ENCODE measurements at places on chromosomes 7 and 10.

DNA sequence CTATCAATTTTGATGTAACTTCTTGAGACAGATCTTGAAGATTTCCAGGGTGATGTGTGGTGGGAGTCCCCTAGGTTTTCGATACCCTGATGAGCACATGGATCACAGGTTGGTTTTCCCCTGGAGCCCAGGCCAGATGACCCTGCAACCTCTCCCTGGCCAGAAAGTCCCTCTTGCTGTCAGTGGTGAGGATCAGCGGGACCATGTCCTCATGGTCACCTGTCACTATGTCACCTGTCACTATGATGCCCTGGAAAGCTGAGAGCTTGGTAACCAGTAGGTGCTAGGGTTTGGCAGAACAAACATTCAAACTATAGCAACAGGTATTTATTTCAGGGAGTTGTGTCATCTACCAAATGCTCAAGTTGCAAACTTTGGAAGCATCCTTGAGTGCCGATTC lies 197.9 kb downstream of the ARHGAP12 start:
- DNase-seq = no peak

DNA sequence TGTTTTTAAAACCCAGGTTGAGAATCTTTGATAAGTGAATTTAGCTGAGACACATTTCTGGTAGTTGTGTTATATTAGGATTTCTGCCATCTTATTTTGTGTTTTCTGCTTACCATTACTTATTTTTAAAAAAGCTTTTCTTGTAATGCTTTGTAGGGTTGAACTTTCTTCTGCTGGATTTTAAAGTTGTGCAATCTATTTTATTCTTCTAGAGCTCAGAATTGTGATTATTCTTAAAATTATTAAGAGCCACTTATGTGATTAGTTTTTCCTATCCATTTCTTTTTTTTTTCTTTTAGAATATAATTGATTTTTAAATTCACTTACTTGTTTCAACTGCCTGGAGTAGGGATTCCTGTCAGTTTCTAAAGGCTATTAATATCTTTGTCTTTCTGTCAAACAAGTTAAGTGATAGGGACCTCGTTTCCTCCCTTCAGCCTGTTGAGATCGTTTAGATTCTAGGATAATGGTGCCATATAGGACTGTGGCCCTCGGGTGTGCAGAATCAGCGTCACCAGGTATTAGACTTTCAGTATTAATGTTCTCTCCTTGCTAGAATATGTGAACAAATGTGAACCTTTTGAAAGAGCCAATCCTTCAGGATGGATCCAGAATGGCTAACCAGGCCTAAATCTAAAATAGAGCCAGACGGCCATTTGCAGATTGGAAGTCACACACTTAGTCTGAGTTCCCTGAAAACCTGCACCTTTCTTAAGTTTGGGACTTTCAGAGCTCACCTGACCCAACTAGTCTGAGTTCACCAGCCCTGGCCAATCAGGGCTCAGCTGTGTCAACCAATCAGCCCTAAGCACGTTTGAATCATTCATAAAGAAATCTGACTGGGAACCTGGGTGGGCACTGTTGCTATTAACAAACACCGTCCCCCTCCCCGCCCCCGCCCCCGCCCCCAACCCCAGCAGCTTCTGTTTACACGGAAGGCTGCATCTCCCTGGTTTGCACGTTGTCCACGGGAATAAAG lies 26.2 kb downstream of the CUX1 start:
- no peak for DNase-seq

GRCh38 chr7:29243910-29244655 lies 49.5 kb downstream of the CHN2 start:
- no peak for DNase-seq

GRCh38 chr7:111508387-111508786 lies 53.9 kb downstream of the IMMP2L start:
- DNase-seq = no peak

- DNase-seq = no peak
Measured at GRCh38 chr7:73740771-73741170, 2.2 kb upstream of the ABHD11 start.

GRCh38 chr10:18209241-18209640 lies 69.0 kb downstream of the CACNB2 start:
- no peak for DNase-seq

DNA sequence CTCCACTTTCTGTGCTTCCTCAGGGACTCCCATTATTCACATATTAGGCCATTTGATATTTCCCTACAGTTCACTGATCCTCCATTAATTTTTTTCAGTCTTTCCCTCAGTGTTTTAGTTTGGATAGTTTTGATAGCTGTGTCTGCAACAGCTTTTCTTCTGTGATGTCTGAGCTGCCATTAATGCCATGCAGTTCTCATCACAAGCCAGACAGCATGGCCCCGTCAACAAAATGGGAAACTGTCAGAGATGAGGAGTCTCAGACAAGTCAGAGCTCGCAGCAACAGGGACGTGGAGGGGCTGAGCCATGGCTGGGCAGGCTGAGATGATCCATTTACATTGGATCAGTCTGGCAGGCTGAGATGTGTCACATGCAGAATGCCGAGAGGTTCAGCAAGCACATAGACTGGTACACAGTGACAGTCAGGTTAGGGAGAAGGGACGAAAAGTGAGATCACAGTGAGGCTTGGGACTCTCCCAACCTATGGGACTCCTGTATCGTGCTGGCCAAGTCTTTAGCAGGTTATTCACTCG lies 65.4 kb downstream of the NPS start:
- DNase-seq = no peak

DNA sequence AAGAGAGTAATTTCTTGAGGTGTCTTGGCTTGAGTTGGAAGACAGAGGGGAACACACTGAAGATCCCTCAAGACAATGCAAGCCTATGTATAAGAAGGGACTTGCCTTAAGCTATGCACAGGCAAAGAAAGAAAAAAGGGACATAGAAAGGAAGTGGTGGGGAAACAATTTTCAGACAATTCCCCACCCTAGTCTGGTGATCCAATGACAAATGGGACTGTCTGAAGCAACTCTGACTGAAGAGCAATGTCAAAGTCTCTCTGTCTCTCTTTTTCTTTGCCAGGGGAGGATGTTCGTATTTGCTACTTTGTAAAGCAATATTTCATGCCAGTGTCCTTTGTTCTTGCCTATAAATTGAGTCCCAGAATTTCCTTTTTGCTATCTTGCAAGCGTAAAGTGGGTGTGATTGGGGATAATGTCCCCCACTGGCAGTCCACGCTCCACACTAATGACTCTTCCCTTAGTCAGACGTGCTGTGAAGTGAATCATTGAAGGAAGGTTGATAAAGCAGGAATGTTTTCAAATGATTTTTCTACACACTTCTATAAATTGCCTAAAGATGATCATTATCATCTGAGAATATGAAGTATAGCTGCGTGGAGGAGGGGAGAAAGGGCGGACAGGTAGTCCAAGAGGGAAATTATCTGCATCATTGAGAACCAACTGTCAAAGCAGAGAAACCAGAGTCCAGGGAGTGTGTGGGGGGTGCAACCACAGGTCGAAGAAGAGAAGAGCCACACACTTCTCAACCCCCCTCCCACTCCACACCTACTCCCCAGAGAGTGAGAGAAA lies 243.8 kb upstream of the ETV1 start:
- no peak for DNase-seq

- DNase-seq = no peak
Measured at GRCh38 chr10:91829268-91829667, 31.0 kb downstream of the TNKS2 start.

- DNase-seq = no peak
Measured at GRCh38 chr7:43666938-43667337, 62.4 kb downstream of the COA1 start.

DNA sequence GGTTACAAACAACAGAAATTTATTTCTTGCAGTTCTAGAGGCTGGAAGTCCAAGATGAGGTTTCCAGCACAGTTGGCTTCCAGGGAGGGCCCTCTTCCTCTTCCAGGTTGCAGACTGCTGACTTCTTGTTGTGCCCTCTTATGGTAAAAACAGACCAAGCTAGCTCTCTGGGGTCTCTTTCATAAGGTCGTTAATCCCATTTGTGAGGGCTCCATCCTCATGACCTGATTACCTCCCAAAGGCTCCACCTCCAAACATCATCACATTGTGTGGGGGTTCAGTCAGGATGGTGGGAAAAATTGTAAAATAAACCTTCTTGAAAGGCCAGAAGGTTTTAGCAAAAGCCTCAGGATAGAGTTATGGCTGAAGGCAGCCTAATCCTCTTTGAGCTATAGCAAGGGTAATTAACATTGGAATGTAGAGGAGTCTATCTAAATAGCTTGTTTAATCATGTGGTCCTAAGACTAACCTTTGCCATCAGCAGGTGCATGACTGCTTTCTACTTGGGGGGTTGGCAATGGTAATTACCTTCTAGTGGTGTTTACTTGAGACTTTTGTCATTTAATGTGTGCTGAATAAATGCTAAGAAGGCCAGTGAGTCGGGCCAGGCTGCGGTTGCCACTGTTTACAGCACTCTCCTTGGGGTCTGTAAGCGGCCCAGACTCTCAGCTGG lies 80.8 kb downstream of the PPP1R17 start:
- DNase-seq = no peak

- peak; percentile 52 for DNase-seq
Measured at GRCh38 chr10:6173203-6173602, 29.5 kb upstream of the PFKFB3 start.

- DNase-seq = no peak
Measured at GRCh38 chr10:112851181-112851580, 98.9 kb upstream of the TCF7L2 start.

DNA sequence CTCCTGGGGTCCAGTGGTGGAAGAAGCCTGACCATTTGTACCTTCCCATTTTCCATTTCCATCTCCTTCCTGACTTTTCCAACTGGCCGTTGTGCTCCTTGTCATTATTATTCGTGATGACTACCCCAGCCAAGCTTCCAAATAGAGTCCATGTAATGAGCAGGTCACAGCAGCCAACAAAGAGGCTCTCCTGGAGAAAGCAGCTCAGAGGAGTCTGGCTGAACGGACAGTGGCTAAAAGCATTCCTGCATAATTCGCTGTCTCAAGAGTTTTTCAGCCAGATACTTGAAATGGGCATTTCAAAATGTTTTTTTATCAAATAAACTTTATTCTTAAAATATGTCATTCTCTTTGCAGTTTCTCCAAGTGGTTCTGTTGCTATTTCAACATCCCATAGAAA lies 458.6 kb downstream of the INHBA start:
- DNase-seq = no peak

DNA sequence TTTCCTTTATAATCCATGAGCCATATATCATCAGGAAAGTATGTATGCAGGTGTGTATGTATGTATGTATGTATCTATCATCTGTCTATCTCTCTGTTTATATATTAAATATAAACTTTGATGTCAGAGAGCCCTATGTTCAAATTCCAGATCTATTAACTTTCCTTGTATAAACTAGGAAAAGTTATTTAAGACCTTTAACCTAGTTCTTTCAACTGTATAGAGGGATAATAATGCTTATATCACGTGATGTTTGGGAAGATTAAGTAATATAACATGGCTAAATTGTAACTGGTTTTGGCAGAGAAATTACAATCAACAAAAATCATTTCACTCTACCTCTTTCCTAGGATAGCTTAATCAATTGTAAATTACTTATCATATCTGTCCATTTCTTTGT lies 628.3 kb upstream of the IGFBP3 start:
- no peak for DNase-seq

- no peak for DNase-seq
Measured at GRCh38 chr7:90617442-90617841, 21.3 kb downstream of the CDK14 start.

- DNase-seq = no peak
Measured at GRCh38 chr7:82343716-82344115, 99.9 kb downstream of the CACNA2D1 start.

DNA sequence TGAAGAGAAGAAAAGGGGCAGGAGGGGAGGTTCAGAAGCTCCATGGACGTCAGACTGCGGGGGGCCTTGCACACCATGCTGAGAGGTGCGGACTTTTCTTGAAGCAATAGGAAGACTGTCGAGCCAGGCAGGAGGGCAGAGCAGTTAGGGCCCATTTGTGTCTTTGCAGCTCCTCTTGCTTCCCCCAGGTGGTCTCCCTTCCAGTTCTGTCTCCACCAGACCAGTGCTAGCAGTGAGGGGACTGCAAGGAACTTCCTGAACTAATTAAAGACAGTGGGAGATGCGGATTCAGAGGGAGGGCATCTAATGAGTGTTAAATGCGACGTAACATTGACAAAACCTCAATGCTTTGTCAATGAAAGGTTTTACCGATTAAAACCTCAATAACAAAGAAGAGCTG lies 225.4 kb downstream of the USP6NL start:
- DNase-seq = no peak

- DNase-seq = peak; percentile 7
Measured at GRCh38 chr10:62306663-62307062, 38.0 kb upstream of the RTKN2 start.

DNA sequence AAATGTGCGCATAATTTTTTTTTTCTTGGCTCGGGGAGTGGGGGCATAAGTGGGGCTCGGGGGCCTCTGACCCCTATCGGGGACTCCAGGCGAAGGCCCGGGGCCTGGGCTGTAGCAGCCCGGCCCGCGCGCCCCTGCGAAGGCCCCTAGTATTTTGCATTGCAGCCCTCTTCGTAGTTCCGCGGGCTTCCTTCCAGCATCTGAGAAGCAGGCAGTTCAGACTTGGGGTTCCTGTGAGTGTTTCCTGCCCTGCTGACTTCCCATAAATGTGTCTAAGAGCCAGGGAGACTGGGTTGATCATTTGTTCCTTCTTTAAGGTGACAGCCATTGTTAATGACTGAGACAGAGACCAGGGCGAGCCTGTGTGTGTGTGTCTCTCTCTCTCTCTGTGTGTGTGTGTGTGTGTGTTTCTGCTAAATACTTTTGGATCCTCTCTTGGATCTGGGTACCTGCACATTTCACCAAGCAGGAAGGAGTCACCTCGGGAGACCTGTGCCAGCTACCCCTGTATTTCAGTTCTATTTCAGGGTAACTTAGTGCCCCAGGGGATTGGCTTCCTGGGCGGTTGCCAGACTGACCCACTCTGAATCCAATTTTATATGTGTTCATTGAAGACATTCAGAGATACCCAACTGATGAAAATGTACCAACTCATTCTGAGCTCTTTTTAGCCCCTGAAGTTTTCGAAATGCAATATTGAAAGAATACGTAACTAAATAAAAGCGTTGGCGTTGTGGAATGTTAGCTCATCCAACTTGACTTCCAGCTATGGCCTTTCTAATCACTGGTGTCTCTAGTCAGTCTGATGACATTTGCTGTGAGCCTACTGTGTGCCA lies 805 bp downstream of the MSRB2 start:
- no peak for DNase-seq

DNA sequence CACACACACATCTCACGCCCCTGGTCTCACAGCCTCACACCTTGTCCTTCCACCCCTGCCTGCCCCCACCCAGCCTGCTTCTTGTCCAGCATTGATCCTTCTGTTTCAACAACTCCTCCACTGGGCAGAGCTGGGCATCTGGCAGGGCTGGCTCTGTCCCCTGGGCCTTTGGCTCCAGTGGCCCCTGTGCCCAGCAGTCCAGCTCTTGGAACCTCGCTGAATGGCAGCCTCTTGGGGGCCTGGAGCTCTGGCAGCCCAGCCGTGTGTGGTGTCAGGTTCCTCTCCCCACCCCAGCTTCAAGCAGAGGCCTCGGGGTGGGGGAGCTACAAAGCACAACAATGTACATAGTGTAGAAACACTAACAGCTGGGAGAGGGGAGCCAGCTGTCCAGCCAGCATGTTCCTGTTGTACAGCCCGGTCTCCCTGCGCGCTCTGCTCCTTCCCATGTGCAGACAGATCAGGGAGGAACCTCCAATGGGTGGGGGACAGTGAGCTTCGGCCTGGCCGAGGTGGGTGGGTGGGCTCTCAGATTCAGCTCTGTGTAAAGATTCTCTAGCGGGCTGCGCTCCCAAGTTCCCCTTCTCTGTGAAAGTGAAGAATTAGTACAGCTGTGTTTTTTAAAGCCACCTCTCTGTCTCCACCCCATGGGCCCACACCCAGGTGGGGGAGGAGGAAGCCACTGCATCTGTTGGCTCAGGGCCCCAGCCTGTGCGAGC lies 19.4 kb downstream of the ZMIZ2 start:
- DNase-seq = no peak

GRCh38 chr10:11396311-11396955 lies 215.0 kb downstream of the USP6NL start:
- DNase-seq = no peak

Data from activated T-cell treated with anti-CD3 and anti-CD28 coated beads for 1 hour (primary cell).